ENCODE measurements at places on chromosomes 4 and X. TPM values are rescaled to one million over a fixed set of nuclear protein-coding genes. Genes with fewer than 3 reads are reported as not detected.

The H2BW2 gene
- not detected for total RNA-seq

- no peak overlapping the region for H3K4me3 ChIP-seq
- no peaks in the 10 kb centered on the region for H3K4me1 ChIP-seq
- no peaks in the 10 kb centered on the region for H3K36me3 ChIP-seq
- no peak overlapping the region for H3K27ac ChIP-seq
Measured at GRCh38 chrX:120358737-120359456, 3.0 kb upstream of the ATP1B4 start.

The PRKG2 gene
- total RNA-seq: not detected

GRCh38 chrX:31656013-31656412, 584.2 kb upstream of the FTHL17 start:
- no peaks in the 10 kb centered on the region for H3K36me3 ChIP-seq
- no peaks in the 10 kb centered on the region for H3K27me3 ChIP-seq
- no peak overlapping the region for H3K4me3 ChIP-seq
- H3K4me1 ChIP-seq: no peaks in the 10 kb centered on the region
- no peak overlapping the region for H3K27ac ChIP-seq
- no peak for DNase-seq
